CD14-positive monocyte (primary cell): ENCODE measurements at places on chromosomes 2 and 18.

- DNase-seq, result no peak
Measured at GRCh38 chr2:54336136-54336976, 80.3 kb upstream of the TSPYL6 start.

GRCh38 chr2:197461057-197461456, 7.7 kb downstream of the COQ10B start:
- DNase-seq, result no peak

DNA sequence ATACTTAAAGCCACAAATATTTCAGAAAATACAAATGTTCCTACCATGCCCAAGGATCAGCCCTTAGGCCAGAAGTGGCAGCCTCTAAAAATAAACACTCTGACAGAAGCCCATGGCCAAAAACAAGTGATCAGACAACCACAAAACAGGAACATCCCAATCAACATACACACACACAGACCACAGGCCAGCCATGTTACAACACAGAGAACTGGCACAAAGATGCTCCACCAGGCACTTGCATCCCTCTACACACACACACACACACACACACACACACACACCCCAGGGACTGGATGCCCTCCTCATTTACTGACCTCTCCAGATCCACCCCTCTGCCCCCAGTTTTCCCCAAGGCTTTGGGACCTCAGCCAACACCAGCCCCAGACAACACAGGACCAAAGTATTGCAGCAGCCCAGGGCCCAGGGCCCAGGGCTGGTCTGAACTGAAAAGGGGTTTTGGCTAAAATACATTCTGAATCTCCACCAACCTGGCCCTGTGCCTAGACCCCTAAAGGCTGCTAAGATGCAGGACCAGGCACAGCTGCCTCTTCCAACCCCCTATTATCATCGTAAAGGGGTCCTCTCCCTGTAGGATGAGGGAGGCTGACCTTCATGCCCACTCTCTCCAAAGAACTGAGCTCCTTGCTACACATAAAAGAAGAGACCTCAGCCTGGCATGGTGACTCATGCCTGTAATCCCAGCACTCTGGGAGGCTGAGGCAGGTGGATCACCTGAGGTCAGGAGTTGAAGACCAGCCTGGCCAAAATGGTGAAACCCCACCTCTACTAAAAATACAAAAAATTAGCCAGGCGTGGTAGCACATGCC, 151.4 kb downstream of the TNS1 start:
- DNase-seq, result peak; percentile 83

GRCh38 chr2:39631718-39632117, 34.0 kb upstream of the TMEM178A start:
- no peak for DNase-seq

DNA sequence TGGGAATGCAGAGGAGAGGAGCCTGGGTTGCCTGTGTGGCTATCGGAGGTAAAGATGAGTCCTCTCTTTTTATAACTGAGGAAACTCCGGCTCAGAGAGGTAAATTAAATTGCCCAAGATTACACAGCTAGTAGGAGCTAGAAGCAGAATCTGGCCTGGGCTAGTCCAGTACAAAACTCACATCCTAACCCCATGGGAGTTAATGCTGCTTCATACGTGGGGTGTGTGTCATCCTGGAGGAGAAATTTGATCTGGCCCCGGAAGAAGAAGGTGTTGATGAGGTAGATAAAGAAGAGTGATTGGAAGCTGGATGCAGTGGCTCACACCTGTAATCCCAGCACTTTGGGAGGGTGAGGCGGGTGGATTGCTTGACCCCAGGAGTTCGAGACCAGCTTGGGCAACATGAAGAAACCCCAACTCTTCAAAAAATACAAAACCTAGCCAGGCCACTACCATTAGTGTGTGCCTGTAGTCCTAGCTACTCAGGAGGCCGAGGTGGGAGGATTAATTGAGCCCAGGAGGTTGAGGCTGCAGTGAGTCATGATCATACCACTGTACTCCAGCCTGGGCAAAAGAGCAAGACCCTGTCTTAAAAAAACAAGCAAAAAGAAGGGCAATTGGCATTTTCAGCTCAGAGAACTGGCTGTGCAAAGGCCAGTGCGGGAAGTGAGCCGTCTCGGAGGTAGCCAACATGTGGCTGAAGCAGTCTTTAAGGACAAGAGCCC, 33.7 kb downstream of the CTIF start:
- DNase-seq, result no peak

- DNase-seq, result no peak
Measured at GRCh38 chr2:63765117-63765516, 76.6 kb upstream of the UGP2 start.

- DNase-seq, result no peak
Measured at GRCh38 chr18:8177330-8178016, 431.8 kb upstream of the RAB12 start.

DNA sequence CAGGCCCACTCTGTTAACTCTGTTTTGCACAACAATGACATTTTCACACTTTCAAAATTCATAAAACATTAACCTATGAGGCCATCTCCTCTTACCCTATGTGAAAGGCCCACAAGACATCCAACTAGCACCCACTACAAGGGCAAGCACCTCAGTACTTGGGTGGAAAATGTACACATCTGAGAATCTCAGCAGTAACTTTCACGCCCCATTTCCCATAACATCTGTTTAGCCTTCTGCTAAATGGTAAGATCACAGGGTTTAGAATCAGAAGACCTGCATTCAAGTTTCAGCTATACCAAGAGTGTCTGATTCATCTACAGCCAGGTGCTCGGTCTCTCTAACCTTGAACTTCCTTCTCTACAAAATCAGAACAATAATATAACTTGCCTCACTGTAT, 89.2 kb downstream of the SP100 start:
- no peak for DNase-seq

- no peak for DNase-seq
Measured at GRCh38 chr18:36386150-36386920, 88.8 kb downstream of the FHOD3 start.

- DNase-seq, result no peak
Measured at GRCh38 chr2:236613612-236614011, 44.0 kb downstream of the ACKR3 start.

GRCh38 chr18:48639772-48640432, 101.1 kb downstream of the CTIF start:
- DNase-seq, result no peak

GRCh38 chr2:176508984-176509740, 239.9 kb downstream of the MTX2 start:
- DNase-seq, result no peak

GRCh38 chr2:142094233-142094632, 36.6 kb downstream of the LRP1B start:
- DNase-seq, result no peak

GRCh38 chr18:31199190-31199769, 36.6 kb upstream of the DSC1 start:
- DNase-seq, result peak; percentile 9

DNA sequence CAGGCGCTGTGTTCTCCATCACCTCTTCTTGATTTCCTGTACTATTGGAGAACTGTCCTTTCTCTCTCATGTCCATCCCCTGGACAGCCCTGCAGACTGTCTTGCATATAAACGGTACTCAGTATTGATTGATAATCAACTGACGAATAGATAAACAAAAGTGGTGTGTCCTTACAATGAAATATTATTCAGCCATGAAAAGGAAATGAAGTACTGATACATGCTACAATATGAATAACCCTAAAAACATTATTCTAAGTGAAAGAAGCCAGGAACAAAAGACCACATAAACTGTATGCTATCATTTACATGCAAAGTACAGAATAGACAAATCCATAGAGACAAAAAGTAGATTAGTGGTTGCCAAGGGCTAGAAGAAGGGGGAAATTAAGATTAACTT, 77.6 kb downstream of the SDC1 start:
- no peak for DNase-seq

DNA sequence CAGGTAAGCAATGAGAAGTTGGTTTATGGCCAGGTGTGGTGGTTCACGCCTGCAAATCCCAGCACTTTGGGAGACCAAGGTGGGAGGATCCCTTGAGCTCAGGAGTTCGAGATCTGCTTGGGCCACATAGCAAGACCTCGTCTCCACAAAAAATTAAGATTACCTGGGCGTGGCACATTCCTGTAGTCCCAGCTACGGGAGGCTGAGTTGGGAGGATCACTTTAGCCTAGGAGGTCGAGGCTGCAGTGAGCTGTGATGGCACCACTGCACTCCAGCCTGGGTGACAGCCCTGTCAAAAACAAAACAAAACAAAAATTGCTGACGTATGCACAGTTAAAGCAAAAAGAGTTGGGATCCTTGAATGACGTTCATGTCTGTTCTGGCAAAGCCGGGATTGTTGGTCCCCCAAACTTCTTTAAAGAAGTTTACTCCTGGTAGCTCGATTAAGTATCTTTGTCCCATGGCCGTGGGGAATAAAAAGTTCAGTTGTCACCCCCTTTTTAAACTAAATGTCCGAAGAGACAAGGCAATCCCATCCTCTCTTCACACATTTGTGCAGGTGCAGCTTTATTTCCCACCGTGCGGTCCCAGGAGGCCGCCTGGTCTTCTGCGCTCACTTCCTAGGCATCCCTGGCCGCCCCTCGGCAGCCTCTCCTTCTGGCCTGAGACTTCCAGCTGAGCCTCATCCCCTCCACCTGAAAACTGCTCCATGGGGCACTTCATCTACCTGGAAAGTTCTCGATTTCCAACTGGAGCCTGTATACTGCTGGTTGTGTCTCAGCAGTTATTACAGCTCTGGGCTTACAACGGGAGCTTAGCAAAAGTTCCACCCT, 762 bp upstream of the SPOPL start:
- DNase-seq, result no peak

GRCh38 chr2:101113441-101114267, 37.5 kb downstream of the TBC1D8 start:
- DNase-seq, result peak; percentile 50

GRCh38 chr2:148509288-148509902, 135.2 kb upstream of the EPC2 start:
- DNase-seq, result peak; percentile 58

DNA sequence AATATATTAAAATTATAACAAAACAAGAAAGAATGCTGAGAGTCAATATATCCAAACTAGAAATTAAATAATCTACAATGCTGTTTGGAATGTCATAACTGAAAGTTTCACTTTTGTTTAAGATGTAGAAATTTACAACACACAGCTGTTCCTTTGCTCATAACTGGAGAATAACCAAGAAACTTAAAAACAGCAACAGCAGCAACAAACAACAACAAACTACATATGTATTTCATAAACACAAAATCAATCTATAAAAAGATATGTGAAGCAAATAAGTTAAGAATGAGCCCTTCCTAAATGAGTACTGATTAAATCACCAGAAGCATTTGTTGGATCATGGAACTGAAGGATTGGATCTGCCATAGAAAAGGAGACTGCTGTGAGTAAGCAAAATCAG, 456.5 kb upstream of the ZNF804A start:
- DNase-seq, result no peak

DNA sequence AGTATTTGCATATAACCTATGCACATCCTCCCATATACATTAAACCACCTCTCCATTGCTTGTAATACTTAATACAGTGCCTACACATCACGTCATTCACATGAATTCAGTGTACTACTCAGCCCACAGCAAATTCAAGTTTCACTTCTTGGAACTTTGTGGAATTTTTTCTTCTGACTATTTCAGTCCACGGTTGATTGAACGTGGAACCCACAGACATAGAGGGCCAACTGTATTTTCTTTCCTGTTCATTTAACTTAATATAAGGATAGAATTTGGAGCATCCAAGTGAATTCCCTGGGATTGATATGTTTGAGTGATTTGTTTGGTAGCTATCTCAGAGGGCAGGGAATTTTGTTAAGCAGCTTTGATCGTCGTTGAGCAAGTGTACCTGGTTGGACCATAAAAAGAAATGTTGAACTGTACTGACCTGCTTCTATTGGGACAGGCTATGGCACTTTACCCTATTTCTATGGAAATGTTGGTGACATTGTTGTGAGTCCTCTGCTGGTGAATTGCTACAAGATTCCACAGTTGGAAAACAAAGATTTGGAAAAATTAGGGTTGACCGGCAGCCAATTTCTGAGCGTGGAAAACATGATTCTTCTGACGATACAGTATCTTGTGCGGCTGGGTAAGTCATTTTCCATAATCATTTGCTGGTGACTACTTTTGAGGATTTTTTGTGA, 156.6 kb downstream of the ESCO1 start:
- DNase-seq, result no peak

DNA sequence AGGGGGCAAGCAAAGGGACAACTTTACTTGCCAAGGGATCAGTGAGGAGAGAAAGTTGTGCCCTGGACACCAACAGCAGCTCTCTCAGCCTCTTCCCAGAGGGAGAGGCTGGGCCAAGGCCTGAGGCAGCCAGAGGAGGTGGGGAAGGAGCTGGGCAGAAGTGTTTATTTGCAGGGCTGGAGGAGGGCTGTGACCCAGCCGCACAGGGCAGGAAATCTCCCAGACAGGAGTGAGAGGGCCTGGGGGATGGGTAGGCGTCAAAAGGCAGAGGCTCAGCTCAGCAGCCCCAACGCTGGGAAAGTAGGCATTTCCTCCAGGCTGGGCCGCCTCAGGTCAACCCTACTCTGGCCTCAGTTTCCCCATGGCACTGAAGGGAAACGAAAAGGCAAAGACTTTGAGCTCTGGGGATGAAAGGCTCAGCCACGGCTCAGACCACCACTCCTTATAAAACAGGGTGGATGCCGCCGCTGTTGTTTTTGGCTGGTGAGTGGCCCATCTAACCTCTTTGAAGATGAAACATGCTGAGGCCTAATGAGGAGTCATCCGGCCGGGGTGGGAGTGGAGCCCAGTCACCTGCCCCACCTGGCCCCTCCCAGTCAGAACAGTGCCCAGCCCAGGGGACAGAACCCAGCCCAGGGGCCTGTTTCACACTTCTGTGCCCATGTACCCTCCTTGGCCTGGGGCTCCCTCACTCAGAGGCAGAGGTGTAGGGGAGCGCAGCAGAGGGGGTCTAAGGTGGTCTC, 21.9 kb upstream of the SEMA4C start:
- no peak for DNase-seq

GRCh38 chr2:48849770-48850169, 94.2 kb upstream of the LHCGR start:
- DNase-seq, result no peak

GRCh38 chr2:226640501-226640900, 159.1 kb downstream of the IRS1 start:
- DNase-seq, result no peak

DNA sequence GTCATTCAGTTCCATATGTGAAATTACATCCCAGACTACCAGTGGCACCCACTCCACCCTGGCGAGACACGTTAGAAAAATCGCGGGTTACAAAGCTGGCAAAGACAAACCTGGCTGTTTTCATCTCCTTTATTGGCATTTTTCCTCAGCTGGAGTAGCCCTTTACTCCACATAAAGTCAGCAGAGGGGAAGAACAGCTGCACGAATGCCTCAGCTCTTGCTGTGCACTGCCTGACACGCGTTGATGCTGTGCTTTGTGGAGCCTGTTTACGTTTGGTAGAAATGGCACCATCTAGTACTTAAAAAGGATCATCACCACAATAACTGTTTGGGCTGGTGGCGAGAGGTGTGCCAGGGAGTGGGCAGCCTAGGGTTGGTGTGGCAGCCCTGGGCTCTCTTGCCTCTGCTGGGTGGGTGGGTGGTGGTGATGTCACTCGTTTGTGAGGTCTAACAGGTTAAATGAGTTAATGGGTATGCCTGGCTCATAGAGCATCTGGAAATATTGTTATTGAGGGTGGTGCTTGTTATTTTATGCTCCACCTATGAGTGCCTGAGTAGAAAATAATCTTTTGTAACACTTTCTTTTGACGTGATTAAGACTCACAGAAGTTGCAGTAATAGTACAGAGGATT, 16.4 kb downstream of the FARP2 start:
- no peak for DNase-seq
